Activated CD4-positive, alpha-beta T cell treated with anti-CD3 and anti-CD28 coated beads, Interleukin-2, amount 50 U/mL, for 16 hours (primary cell): ENCODE measurements at places on chromosomes 12 and 14.
A peak's percentile ranks its signal among the peaks of the same experiment; 100 is the strongest.

DNA sequence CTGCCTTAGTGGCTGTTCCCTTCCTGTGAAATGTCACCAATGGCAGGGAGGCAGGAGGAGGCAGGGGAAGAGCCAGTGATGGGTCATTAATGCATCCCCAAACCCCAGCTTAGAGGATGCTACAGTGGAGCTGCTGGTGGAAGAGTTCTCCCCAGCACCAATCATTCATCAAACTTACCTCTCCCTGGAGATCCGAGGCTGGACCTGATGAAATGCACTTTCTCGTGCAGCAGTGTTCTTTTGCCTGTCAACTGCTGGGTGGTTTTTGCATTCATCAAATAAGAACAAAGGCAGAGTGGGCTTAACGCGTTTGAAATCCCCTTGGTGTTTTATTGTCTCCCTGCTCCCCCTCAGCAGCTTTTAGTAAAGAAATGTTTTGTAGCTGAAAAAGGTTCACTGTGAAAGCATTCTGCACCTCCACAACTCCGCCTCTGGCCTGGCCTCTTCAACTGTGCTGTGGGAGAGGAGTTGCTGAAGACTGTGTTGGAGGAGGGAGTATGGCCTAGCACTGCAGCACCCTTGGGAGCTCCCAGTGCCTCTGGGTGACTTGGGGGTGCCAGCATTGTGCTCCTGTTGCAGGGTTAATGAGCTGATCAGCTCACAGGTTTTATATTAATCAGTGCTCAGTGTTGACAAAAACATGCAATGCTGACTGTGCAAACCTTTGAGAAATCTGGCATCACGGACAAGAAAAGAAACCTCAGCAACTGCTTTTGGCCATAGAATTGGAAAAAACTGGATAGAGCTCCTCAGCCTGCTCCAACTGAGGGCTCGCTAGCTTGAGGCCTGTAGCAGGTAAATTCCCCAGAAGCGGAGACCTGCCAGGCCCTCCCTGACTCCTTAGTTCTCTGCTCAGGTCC is 14.4 kb downstream of the TSPAN9 start:
- no peak for DNase-seq

DNA sequence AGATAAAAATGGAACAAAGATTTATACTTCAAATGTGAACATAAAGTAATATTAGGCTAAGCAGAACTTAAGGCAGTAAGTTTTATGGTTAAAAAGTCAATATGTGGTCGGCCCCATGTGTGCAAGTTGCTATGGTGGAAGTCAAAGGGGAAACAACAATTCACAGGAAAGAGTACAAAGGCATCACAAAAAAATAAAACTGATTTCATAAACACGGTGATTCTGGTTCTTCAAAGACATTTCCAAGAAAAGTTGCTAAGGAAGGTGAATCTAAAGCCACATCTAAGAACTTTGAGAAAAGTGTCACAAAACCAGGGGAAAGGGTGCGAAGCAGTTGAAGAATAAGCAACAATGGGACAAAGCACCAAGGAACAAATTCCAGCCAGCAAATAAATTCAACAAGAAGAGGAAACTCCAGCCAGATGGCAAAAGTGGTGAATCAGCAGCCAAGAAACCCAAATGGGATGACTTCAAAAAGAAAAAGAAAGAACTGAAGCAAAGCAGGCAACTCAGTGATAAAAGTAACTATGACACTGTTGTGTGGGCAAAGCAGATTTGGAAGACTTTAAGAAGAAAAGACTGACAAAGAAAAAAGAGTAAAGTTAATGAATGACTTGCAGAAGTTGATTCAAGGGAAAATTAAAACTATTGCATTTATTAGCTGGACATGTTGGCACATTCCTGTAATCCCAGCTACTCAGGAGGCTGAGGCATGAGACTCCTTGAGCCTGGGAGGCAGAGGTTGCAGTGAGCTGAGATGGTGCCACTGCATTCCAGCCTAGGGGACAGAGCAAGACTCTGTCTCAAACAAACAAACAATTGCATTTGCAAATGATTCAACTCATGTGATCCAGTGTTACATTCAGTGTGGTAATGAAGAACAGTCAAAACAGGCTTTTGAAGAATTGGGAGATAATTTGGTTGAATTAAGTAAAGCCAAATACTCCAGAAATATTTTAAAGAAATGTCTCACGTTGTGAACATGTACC is 19.5 kb downstream of the PTGDR start:
- no peak for DNase-seq

DNA sequence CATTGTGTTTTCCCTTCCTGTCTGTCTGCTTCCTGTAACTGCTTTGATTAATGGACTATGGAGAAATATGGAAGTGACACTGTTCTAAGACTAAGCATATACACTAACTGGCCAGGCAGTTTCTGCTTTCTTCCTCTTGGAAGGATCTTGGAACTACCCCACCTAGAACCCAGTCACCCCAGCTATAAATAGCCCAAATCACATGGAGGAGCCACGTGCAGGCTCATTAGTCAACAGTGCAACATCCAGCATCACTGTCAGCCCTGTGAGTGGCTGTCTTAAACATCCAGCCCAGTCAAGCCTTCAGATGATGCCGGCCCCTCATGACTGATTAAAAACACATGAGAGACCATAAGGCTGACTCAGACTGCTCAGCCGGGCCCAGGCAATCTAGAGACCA is 39.2 kb downstream of the BCAT1 start:
- no peak for DNase-seq

GRCh38 chr12:76546889-76547288 is 12.7 kb downstream of the OSBPL8 start:
- no peak for DNase-seq

GRCh38 chr14:71466251-71466650 is 466.0 kb upstream of the RGS6 start:
- DNase-seq: no peak

DNA sequence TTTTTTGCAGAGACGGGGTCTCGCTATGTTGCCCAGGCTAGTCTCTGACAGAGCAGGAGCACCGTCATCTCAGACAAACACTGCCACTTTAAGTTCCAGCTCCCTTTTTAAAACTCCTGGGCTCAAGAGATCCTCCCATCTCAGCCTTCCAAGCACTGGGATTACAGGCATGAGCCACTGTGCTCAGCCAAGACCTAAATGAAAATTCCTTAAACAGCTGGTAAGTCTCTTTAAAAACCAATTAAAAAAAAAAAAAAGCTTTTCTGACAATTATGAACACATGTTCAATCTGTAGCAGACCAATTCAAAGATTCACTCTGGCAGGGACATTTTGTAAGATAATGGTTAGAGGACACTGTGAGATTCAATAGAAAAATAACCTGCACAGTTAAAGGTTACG is 77.8 kb downstream of the HECTD4 start:
- DNase-seq: no peak

DNA sequence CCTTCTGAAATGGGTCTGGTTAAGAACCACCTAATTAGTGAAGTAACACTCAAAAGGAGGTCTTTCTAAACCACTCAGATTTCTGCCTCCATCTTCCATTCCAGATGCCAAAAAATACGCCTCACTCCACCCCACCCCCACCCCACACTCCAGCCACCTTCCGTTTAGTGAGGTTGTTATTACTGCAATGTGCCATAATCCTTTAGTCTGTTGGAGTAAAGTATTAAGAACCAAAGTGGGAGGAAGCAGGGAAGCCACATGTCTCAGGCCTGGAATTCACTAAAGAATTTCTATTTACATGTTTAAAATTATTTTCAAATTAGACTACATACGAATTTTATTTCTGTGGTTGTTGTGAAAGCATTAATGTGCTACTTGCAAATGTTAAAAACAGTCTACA is 7.4 kb downstream of the KIF21A start:
- no peak for DNase-seq

- no peak for DNase-seq
These were observed 22.6 kb upstream of the SLC15A5 start for GRCh38 chr12:16300122-16300521.

DNA sequence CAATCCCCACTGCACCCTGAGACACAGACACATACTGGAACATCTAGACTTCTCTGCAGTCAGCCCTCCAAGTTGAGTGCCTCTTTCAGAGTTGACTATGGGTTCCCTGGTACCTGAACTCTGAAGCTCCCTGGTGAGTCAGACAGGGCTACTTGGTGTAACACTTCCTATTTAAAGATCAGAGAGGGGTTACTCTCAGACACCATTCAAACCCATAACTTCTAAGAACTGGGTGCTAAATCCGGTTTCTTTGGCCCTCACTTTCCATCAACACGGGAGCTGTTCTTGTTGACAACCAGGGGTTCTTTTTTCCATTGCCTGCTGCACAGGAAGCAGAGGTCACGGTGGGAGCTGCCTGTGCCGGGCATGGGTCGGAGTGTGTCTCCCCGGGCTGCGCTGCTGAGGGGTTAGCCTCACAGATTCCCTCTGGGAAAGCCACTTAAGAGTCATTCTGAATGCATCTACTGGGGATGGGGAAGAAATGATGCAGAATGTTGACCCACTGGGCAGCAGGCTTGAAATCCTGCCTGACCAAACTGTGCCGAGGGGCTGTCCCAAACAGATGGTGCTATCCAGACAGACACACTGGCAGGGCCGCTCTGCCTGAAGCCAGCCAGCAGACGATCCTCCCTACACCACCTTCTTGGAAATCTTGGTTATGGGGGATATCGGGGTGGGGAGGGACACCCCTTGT is 74.1 kb downstream of the PITPNM2 start:
- DNase-seq: peak; percentile 84

GRCh38 chr12:51183816-51184215 is 10.9 kb upstream of the TFCP2 start:
- DNase-seq: no peak

GRCh38 chr12:75909714-75910656 is 121.6 kb downstream of the PHLDA1 start:
- no peak for DNase-seq

DNA sequence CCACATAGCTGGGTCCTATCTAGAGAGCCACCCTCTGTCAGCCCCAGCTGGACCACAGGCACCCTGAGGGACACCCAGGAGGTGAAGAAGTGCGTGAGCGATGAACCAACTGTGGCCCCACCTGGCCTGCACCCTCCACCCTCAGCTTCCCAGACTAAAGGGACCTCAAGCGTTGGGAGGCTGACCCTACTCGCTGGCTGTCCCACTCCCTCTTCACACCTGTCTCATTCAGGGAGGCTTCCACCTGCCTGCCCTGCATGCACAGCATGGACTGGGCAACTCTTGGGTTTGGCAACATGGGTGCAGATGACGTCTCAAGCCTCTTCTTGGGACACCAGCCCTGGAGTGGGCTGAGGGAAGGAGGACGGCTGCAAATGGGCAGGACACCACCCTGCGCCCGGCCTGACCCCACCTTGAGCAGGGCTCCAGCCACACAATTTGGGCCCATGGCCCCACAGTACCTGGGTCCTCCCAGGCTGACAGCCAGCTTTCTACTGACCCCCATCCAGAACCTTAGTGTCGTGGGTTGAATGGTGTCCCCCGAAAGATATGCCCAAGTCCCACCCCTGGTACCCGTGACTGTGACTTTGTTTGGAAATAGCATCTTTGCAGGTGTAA is 2.1 kb downstream of the TMEM179 start:
- DNase-seq: no peak

DNA sequence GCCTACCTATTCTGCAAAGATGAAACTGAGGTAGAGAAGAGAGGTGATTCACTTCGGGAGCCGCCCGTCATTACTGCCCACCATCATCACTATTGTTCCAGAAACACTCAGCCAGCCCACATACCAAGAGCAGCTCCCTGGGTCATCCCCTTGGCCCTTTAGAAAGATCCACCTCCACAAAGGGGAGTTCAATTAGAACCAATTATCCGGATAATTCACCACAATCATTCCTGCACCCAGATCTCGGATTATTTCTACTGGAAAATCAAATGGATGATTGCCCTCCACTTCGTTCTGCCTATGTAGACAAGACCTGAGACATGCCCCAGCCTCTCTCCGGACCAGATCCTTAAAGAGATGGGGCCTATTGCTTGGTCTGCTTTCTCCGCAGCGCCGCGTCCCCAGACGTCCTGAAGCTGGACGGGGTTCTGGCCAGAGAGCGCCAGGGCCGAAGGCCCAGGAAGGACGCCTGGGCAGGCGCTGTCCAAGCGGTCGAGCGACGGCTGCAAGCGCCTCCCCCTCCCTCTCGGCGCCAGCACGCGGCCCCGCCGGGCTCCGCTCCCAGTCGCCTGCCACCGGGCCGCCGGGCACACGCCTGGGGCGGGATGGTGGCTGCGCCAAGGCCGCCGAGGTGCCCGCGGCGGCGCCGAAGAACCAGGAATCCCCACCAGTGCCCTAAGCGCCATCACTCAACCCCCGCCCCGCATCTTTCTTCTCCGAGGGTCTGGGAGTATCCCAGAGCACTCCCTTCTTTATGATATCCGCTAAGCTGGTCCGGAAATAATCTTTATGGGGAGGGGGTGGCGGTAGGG is 1.3 kb upstream of the ASCL1 start:
- no peak for DNase-seq

DNA sequence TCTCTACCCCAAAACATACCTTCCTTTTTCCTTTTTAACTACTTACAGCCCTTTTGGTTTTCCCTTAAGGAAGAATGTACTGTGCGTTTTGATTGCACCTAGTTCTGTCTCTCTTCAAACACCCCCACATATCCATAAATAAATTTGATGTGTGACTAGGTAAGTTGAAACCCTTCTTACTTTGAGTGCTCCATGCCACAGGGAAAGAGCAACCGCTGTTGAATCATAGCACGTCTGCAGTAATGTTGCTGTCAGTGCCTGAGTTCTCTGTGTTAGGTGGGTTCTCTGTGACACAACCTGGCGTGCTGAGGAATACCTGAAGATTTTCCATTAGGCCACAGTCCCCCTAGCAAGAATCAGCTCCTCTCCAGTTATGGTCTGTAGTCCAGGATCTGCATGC is 102.1 kb downstream of the FIGNL2 start:
- DNase-seq: no peak

DNA sequence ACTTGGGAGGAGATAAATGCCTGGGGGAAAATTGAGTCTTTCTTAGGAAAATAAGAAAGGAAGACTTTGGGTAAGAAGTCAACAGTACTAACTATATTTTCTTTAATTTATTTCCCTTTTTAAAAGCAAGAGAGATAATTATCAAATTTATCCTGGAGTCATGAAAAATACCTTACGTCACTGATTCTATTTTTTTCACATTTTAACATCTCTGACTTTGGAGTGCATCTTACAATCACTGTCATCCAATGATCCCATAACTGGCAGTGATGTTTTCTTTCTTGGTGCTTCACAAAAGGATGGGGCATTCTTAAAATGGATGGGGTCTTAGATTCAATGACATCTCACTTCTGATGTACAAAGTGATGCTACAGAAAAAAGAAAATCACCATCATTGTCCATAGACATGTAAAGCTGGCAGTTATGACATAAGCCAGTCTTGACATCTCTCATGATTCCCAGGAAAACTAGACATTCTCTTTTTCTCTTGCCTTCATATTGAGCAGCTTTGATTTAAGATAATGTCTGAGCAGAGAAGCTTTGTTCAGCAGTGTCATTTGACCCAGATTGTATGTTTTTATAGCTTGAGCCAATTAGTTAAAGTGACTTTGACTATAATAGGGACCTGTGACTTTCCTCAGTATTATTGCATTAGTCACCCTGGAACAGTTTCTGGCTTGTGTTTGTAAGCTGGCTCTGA is 236.2 kb downstream of the EGLN3 start:
- no peak for DNase-seq

- DNase-seq: no peak
These were observed 5.2 kb downstream of the MUCL1 start for GRCh38 chr12:54859502-54859901.
